ENCODE measurements at places on chromosomes 16 and 17.

DNA sequence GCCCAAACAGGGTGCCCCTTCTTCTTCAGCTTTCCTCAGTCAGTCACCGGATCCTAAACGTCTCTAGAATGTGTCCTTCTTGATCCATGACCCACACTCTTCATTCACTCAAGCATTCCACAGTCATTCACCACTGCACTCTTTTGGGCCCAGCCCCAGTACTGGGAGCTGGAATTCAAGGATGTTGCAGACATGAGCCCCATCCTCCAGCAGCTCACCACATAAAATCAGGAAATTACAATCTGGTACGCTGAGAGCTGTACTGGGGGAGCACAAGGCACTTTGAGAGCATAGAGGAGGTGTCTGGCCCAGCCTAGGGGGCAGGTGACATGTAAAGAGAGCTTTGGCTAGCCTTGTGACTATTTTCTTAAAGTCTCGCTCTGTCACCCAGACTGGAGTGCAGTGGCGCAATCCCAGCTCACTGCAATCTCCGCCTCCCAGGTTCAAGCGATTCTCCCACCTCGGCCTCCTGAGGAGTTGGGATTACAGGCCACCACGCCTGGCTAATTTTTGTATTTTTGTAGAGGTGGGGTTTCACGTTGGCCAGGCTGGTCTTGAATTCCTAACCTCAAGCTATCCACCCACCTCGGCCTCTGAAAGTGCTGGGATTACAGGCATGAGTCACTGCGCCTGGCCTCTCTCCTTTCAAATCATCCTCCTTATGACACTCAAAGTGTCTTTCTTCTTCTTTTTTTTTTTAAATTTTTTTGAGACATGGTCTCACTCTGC, 18.7 kb downstream of the CES4A start:
- DNase-seq = no peak

DNA sequence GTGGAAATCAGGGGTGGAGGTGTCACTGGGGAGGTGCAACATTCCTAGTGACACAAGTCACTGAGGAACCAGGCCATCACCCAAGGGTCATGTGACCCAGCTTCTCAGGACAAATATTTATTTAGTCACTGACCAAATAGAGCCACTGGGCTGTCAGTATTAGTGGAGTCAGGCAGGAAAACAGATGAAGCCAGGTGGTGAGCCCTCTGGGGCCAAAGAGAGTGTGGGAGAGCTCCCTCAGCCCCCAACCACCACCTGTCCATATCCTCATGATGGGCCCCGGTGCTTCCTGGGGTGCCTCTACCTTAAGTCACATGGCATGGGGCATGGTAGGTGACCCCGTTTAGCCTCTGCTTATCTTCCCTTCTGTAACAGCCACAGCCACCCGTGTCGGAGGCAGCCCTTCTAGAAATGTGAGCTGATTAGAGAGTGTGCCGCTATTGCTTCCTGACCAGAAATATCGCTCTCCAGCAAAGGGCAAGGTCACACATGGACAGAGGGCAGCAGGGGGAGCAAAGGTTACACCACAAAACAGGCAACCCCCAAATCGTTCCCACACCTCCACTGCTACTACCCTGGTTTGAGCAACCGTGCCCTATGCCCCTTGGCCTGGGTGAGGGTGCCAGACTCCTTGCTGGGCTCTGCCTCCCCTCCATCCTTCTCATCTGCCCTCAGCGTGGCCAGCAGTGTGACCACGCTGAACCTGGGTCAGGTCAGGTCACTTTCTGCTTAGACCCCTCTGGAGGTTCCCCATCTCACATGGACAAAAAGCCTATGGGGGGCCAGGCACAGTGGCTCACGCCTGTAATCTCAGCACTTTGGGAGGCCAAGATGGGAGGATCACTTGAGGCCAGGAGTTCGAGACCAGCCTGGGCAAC, 8.6 kb upstream of the AKTIP start:
- no peak for DNase-seq

DNA sequence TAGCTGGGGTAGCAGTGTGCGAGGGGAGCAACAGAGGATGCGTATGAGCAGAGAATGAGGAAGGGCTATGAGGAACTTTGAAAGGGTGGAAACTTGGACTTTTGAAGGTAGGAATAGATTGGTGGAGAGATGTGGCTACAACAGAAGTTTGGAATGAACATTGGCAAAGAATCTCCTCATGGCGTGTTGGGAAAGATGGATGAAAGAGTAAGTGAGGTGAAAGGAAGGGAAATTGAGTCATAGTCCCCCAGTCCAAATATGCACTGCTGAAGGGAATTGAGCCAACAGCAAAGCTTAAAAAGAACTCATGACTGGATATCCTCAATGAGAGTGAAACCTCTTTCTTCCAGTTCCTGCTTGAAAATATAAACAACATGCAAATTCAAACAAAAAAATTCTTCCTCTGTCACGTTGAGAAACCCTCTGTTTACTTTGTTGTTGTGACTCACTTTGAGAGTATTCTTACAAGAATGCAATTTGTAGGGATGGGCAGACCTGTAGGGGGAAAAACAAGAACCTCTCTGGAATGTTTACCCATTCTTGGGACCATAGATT, 313.2 kb upstream of the KCNJ16 start:
- DNase-seq = no peak

DNA sequence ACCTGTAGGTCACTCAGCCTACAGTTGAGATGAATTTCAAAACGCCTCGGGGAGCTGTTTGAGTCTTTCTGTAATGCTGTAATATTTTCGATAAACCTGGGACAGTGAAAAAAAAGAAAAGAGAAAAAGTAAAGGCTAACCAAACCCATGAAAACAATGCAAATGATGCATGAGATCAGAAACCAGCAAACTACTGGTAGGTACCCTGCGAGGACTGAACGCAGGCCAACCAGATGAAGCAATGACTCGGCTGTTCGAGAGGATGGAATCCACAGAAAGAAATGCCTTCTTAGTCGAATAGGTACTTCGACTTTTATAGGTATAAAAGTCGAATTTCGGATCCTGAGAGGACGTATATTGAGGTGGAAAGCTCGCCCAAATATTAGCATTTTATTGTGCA, 509 bp upstream of the ATAD5 start:
- no peak for DNase-seq

DNA sequence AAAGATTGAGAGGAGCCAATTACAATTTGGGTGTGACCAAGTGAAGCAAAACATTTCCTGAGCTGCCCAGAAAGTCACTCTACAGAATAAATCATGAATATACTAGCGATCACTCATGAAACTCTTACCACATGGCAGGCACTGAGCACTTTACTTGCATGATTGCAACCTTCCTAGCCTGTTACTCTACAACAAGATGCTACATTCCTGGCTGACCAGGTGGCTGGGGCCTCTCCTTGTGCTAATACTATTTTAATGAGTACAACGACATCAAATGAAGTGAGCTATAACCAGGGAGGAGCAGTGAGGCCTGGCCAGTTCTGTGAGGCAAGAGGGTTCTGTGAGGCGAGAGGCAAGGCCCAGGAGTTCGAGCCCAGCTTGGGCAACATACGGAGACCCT, 75.2 kb downstream of the CPPED1 start:
- no peak for DNase-seq

DNA sequence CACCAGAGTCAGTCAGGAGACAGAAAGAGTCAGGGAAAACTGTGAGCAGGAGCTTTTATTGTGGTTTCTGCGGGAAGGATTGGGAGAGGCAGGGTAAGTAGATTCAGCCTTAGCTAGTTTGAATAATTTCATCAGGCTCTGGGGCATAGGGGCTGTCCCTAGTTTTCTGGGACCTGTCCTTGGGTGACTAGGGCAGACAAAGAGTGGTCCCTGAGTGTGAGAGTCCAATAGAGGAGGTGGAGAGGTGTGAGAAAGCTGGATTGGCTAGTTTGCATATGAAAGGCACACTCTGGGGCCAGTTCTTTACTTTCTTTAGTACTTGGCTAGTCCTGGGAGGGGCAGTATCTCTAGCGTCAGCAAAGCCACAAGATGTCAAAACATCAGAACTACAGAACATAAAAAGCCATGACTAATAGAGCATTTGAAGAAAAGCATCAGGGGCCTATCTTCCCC, 255.6 kb downstream of the HS3ST3A1 start:
- DNase-seq = no peak
